Type B pancreatic cell (in vitro differentiated cells): ENCODE measurements at places on chromosomes 1 and 21.

DNA sequence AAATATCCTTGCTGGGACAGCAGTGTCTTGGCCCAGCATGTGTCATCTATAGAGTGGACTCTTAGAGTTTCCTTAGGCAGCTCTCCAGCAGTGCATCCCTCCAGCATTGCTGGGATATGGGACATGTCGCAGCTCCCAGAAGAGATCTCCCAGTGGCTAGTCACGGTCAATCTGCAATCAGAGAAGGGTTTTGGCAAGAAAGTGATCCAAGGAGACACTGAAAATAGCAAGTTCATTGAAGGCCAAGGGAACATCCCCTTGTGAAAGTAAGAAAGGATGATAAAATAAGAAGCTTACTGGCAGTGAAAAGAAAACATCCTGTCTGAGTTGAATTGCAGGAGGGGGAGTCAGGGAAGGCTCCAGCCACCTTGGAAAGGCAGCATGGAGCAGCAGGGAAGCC, 19.3 kb upstream of the NPL start:
- DNase-seq = no peak

DNA sequence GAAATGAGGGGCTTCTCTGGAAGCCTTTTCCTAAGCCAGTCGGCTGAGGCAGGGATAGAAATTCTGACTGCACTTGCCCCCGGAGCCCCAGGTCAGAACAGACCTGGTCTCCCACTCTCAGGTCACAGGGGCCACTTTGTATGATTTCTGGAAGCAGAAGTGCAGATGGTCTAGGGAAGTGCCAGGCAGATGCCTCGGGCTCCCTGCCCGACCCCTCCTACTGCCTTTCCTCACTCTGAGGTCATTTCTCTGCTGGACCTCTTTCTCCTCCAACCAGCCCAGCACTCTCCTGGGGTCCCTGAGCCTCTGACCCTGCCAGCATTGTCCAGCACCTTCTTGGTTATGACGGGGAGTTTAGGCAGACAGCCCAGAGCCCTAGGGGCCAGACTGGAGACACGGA, 8.7 kb downstream of the RUNX3 start:
- DNase-seq = no peak

DNA sequence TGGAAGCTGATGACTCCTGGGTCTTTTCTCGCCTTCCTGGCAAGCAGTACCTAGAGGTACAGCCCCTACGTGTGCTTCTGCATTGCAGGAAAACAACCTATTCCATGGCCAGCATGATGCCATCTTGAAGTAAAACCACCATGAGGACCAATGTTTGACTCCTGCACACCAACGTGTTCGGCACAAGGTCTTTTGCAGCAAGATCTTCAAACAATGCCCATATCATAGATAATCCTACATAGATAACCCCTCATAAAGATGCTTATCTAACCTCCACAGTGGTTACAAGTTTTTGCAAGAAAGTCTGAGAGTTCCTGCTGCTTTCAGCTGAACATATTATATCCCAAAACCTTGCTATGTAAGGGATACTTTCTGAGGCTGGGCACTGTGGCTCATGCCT, 141.1 kb upstream of the MAP1LC3C start:
- no peak for DNase-seq

DNA sequence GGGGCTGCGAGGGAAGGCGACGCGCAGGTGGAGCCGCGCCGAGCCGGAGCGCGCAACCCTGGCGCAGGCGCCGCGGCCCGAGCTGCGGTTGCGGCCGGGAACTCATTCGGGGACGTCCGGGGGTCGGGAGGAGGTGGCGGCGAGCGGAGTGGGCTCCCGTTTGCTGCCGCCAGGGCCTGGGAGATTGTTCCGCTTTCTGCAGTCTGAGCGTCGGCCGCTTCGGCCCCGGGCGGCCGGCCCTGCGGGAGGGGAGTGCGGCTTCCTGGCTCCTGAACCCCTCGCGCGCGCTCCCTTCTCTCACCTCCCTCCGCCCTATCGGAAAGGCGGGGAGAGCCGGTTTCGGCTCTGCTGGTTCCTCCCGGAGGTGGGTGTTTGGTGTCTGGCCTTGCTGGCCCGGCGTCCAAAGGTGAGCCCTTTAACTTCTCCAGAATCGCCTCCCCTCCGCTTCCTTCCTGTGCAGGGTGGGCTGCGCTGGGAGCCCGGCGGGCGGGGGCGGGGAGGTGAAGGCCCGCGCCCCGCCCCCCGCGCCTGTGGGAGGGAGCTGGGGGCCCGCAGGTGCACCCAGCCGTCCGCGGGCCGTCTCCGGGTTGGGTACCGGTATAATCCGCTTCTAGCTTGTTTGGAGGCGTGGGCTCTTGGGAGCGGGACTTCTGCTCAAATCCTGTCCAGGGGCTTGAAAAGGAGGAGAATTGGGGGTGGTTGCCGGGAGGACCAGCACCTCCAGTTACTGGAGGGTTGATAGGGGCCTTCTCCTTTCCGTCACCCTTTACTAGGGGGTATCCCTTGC, 683 bp downstream of the LRRC8D start:
- DNase-seq = peak; percentile 72

GRCh38 chr1:226038661-226039060, 23.9 kb upstream of the H3-3A start:
- no peak for DNase-seq

DNA sequence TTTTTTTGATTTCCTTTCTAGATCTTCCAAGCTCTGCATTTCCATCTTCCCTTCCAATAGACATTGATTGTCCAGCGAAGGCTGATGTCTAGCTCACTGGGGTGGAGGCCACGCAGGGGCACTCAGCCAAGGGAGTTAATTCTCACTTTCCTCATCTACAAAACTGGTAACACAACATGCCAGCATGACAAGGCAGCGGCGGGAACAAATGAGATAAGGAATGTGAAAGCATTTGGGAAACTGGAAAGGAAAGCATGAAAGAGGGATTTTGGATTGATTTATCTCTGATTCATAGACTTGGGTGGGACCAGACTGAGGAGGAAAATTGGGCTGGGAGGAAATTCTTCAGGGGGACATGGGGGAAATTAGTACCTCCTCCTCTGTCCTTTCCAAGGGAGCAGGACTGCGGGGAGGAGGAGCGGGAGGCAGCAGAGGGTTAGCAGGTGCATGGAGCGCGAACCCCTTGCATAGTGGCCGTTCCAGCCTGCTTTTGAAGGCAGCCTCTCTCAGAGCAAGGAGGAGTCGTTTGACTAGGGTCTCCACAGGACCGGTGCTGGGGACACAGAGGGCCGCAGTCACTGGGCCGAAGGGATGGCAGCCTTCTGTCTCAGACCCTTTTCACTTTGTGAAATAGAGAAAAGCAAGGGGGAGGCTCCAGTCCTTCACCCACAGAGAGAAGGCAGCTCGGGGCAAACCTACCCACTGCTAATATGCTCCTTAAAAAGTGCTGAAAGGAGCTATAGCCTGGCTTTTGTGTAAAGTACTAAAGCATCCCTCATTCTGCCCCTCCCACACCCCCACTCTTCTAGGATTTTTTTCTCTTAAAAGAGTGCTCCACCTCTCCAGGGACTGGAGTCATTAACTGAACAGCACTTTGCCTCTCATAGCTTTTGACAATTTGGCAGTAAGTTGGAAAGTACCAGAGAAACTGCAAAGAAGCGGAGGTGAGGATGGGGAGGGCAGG, 89.2 kb downstream of the PLXNA2 start:
- DNase-seq = no peak

DNA sequence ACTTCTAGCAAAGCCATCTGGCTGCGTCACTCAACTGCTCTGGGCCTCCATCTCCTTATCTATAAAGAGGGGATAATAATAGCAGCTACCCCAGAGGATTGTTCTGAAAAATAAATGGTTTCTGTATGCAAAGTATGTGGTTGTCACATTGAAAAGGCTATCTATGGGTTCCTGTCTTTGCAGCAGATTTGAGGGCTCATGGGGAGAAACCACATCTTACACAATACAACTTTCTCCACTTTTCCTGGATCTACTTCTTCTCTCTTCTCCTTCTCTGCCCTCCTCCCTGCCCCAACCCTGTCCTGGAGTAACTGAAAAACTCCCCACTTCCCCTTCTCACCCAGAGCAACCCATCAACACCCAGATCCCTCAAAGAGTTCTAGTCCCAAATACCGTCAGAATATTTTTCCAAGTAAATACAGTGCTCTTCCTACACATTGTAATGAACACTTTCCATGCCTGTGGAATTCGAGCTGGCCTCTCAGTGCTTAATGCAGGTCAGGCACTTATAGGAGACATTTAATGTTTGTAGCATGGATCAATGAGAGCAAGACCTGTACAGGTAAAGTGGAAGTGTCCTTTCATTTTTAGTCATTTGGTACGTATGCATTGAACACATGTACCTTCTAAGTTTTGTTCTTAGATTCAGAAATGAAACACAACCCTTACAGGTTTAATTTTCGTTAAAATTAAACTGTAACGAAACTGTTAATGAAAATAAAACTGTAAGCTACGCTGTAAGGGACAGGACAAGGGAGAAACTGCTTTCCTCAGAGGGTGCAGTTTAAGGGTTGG, 131.9 kb downstream of the AK5 start:
- DNase-seq = no peak

GRCh38 chr1:61875198-61875597, 132.9 kb downstream of the PATJ start:
- no peak for DNase-seq

- DNase-seq = no peak
Measured at GRCh38 chr1:152884506-152884905, 6.4 kb downstream of the SMCP start.

DNA sequence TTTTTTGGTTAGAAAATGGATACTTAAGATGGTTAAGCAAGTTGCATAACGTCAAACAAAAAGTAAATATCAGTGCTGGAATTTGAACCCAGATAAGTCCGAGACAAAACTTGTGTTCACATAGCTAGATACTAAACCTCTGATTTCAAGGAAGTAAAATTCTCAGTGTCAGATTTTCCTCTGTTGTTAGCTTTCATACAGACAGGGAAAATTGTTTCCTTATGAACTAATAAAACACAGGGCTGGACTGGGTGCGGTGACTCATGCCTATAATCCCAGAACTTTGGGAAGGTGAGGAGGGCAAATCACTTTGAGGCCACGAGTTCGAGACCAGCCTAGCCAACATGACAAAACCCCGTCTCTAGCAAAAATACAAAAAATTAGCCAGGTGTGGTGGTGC, 51.3 kb downstream of the PCNX2 start:
- no peak for DNase-seq

DNA sequence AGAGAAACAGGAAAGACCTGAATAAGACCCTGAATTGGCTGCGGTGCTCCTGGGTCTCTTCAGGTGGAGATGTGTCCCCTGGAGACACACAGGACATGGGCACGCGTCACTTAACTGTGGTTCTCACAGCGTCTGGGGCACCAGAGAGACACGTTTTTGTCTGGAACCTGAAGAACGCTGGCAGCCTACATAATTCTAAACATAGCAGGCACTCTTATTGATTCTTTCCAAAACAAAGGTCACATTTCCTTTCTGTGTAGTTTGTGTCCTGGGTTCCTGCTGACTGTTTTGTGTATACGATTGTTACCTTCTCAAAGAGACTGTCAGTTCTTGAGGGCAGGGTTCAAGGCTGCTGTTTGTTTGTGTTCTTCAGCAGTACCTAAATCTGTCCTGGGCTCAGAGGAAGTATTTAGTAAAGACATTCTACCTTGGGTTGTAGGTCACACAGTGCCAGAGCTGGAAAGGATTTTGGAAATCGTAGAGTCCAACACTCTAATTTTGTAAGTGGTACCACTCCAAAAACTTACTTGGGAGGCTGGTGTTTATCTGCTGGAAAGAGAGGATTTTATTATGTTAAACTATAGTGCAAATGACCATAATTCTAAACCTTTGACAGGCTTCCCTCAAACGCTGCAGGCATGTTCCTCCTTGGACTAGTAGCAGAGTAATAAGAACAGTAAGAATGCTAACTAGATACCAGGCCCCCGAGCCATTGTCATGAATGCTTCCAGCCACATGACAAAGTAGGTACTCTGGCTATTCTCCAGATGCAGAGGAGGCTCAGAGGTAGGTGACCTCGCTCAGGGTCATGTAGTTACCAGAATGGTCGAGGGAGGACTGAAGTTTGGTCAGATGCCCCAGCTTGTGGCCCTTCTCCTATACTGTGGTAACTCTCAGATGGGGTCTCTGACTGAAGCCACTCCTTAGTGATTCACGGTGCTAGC, 164.3 kb downstream of the DHRS3 start:
- no peak for DNase-seq

- DNase-seq = no peak
Measured at GRCh38 chr1:54252371-54252936, 52.5 kb downstream of the MRPL37 start.

GRCh38 chr1:39205102-39205780, 746 bp downstream of the MACF1 start:
- DNase-seq = no peak

DNA sequence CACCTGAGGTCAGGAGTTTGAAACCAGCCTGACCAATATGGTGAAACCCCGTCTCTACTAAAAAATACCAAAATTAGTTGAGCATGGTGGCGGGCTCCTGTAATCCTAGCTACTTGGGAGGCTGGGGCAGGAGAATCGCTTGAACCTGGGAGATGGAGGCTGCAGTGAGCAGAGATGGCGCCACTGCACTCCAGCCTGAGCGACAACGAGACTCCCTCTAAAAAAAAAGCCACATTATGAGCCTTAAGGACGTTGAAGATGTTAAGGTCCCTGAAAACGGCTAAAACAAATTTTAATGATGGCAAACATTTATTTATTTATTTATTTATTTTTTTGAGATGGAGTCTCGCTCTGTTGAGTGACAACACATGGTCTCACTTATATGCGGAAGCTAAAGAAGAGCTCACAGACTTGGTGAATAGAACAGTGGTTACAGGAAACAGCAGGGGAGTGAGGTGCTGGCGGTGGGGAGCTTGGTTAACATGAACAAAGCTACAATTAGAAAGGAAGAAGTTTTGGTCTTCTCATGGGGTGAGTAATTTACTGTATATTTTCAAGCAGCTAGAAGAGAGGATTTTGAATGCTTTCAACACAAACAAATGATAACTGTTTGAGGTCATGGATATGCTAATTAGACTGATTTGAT, 47.1 kb downstream of the TCP10L start:
- no peak for DNase-seq

DNA sequence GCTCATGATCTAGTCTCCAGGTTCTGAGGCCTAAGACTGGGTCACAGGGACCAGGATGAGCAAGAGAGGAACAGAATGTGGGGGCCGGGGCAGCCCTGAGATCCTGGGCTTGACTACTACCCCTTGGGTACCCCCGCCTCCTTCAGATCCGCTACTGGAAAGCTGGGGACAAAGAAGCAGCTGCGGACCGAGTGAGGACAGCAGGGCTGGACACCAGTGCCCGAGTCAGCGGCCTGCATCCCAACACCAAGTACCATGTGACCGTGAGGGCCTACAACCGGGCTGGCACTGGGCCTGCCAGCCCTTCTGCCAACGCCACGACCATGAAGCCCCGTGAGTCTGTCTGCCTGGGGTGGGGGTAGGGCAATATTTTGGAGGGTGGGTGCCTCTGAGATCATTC, 12.5 kb downstream of the TMEM81 start:
- no peak for DNase-seq

GRCh38 chr1:110158261-110158660, 8.0 kb downstream of the SLC6A17 start:
- DNase-seq = no peak

GRCh38 chr1:84692391-84692790, 2.1 kb upstream of the SSX2IP start:
- DNase-seq = no peak

GRCh38 chr1:44074415-44074814, 43.2 kb upstream of the SLC6A9 start:
- DNase-seq = no peak
